ENCODE measurements at places on chromosomes 1 and 21.

GRCh38 chr1:113978863-113979702 is at the start of gene OLFML3:
TSS of gene OLFML3 (plus strand) at chr1:113979474. CDS start at chr1:113979517, 43 bp downstream.
- peak; percentile 85 for DNase-seq
- H3K27me3 ChIP-seq = no peaks in the 10 kb centered on the region
- peak within 1 kb of the TSS; percentile 79 for H3K27ac ChIP-seq
- H3K4me3 ChIP-seq = peak within 1 kb of the TSS; percentile 45
- no peaks in the 10 kb centered on the region for H3K36me3 ChIP-seq
- H3K4me1 ChIP-seq = peaks cover 16% of the 10 kb centered on the region

DNA sequence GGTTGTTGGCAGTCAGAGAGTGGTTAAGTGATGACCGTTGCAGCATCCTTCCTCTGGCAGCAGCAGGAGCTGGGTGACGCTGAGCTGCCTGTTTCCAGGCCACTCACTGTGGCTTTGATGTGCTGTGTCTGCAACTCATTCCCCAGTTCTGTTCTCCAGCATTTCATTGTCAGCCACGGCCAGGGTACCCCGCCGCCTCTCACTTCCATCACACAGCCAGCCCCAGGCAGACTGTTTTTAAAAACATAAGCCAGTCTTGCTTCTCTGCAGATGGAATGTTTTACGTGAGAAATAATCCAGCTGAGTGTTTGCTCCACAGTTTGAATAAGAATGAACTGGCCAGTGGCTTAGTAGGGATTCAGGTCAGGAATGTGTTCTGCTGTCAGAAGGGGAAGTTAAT is 21.5 kb upstream of the ST6GALNAC3 start:
- no peak overlapping the region for H3K4me3 ChIP-seq
- H3K36me3 ChIP-seq = no peaks in the 10 kb centered on the region
- H3K27ac ChIP-seq = no peak overlapping the region

- no peak overlapping the region for H3K4me3 ChIP-seq
- no peaks in the 10 kb centered on the region for H3K36me3 ChIP-seq
- no peaks in the 10 kb centered on the region for H3K27me3 ChIP-seq
- no peaks in the 10 kb centered on the region for H3K4me1 ChIP-seq
- H3K27ac ChIP-seq = no peak overlapping the region
These were observed 28.5 kb upstream of the CAMSAP2 start for GRCh38 chr1:200710166-200710565.

GRCh38 chr1:6519935-6520671 is 28.6 kb upstream of the PLEKHG5 start:
- H3K27ac ChIP-seq = no peak overlapping the region
- no peaks in the 10 kb centered on the region for H3K36me3 ChIP-seq
- no peaks in the 10 kb centered on the region for H3K27me3 ChIP-seq

GRCh38 chr1:69294171-69294570 is 273.6 kb upstream of the LRRC7 start:
- no peak overlapping the region for H3K4me3 ChIP-seq
- DNase-seq = no peak
- no peaks in the 10 kb centered on the region for H3K27me3 ChIP-seq
- no peaks in the 10 kb centered on the region for H3K4me1 ChIP-seq

DNA sequence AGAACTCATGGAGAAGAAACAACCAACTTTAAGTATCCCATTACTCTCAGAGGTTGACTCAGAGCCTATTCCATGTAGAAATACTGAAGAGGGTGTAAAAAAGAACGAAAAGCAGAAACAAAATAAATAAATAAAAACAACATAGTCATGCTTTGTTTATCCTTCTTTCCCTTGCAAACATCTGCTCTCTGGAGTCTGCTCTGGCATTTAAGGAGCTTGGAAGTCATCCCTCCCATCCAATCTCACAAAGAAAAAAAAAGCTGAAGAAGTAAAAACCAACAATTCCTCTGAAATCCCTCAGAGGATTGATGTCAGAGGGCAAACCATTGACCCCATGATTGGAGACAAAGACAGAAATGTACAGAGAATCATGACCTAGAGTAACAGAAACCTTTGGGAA is 302.6 kb upstream of the GREM2 start:
- H3K4me1 ChIP-seq = no peaks in the 10 kb centered on the region
- H3K4me3 ChIP-seq = no peak overlapping the region
- H3K27ac ChIP-seq = no peak overlapping the region
- peaks cover 8% of the 10 kb centered on the region for H3K27me3 ChIP-seq
- no peaks in the 10 kb centered on the region for H3K36me3 ChIP-seq

DNA sequence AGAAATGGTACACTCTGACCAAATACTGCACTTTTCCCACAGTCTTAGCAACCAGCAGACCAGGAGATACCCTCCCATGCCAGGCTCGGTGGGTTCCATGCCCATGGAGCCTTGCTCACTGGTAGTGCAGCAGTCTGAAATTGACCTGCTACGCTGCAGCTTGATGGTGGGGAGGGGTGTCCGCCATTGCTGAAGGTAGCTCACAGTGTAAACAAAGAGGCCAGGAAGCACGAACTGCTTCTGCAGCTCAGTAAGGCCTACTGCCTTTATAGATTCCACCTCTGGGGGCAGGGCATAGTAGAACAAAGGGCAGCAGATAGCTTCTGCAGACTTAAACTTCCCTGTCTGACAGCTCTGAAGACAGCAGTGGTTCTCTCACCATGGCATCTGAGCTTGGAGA is 12.3 kb upstream of the IFI44L start:
- no peaks in the 10 kb centered on the region for H3K36me3 ChIP-seq
- H3K27me3 ChIP-seq = no peaks in the 10 kb centered on the region
- no peak overlapping the region for H3K27ac ChIP-seq
- no peaks in the 10 kb centered on the region for H3K4me1 ChIP-seq
- H3K4me3 ChIP-seq = no peak overlapping the region

GRCh38 chr1:6080469-6080868 is 34.8 kb downstream of the KCNAB2 start:
- no peaks in the 10 kb centered on the region for H3K36me3 ChIP-seq
- no peak overlapping the region for H3K27ac ChIP-seq
- no peak for DNase-seq
- H3K27me3 ChIP-seq = no peaks in the 10 kb centered on the region
- H3K4me1 ChIP-seq = no peaks in the 10 kb centered on the region

- no peaks in the 10 kb centered on the region for H3K4me1 ChIP-seq
- no peaks in the 10 kb centered on the region for H3K36me3 ChIP-seq
- no peak overlapping the region for H3K4me3 ChIP-seq
- no peak overlapping the region for H3K27ac ChIP-seq
- peaks cover 47% of the 10 kb centered on the region for H3K27me3 ChIP-seq
These were observed 15.8 kb downstream of the DISP3 start for GRCh38 chr1:11494771-11495170.

- no peak for DNase-seq
- H3K36me3 ChIP-seq = no peaks in the 10 kb centered on the region
- H3K27ac ChIP-seq = no peak overlapping the region
These were observed 7.0 kb downstream of the OMA1 start for GRCh38 chr1:58539553-58539952.

- no peak overlapping the region for H3K4me3 ChIP-seq
- no peaks in the 10 kb centered on the region for H3K27me3 ChIP-seq
- no peaks in the 10 kb centered on the region for H3K36me3 ChIP-seq
- H3K27ac ChIP-seq = no peak overlapping the region
- no peak for DNase-seq
These were observed 16.2 kb upstream of the OR2T10 start for GRCh38 chr1:248613742-248614141.

GRCh38 chr21:43195121-43196021 is 26.6 kb downstream of the CRYAA start:
- no peaks in the 10 kb centered on the region for H3K36me3 ChIP-seq
- H3K27me3 ChIP-seq = no peaks in the 10 kb centered on the region
- peaks cover 36% of the 10 kb centered on the region for H3K4me1 ChIP-seq
- H3K4me3 ChIP-seq = no peak overlapping the region
- no peak for DNase-seq
